ENCODE measurements at places on chromosomes 5 and 9.

DNA sequence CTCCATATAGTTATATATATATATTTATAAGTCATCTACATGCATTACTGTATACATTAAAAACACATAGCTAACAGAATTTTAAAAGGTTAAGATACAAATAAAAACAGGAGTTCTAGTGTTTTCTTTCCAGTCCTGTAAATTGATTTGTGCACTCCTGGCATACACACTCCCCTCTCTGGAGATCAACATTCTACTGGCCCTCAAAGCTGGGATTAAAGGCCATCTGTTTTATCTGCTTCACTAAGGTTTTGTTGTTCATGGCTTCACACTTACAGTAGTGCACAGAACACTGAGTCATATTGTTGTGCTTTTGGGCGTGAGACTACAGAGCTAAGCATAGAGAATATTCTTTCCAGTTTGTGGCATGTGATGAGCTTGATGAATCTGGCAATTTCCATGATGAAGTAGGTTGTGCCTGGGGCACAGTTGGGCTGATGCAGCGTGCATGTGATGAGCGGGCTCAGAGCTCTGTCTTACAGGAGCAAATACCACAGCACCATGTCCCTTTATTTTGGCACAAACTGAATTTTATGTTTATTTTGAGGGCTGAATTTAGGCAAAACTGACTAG lies 98.2 kb downstream of the TAF11L14 start:
- no peak for DNase-seq

DNA sequence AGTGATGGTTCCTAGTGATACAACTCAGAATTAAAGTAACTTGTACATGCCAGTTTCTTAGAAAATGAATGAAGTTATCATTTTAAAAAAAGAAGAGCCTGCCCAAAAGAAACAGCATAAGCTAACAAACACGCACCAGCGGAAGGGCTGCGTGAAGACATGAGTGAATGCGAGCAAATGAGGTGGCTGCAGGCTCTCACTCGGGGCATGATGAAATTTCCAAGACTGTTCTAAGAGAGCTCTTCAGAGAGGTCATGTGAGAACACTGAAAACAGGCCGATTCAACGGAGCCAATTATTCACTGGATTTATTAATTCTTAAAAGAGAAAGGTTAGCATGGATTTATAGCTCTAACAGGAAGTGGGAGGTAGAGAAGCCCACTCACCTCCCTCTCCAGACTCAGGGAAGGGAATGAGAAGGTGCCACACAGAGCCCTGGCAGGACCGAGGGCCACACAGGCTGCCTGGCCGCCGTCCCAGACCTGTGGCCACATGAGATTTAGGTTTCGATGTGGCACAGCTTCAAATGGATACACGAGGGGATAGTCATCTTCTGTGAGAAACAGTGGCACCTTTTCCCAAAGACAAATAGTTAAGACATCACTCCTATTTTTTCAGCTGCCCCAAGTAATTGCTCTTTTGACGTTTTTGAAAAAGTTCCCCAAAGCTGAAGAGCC lies 55.5 kb downstream of the HABP4 start:
- DNase-seq: no peak

- DNase-seq: no peak
Measured at GRCh38 chr9:87433853-87434252, 63.8 kb upstream of the DAPK1 start.

DNA sequence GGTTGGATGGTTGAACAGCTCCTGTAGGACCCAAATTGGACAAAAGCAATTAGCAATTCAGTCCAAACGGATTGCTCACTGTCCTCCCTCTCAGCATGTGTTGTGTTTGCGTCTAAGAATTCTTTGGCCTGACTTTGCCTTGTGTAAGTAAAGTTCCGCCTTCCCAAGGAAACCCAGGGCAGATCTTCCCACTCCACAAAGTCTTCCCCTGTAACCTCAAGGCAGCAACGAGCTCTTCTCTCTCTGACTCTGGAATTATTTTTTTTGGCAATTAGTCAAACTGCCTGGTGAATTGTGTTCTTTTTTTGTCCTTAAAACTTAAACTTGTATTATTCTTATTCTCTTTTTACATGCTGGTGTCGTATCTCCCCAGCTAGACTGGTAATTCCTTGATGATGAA lies 20.7 kb upstream of the BASP1 start:
- DNase-seq: no peak

DNA sequence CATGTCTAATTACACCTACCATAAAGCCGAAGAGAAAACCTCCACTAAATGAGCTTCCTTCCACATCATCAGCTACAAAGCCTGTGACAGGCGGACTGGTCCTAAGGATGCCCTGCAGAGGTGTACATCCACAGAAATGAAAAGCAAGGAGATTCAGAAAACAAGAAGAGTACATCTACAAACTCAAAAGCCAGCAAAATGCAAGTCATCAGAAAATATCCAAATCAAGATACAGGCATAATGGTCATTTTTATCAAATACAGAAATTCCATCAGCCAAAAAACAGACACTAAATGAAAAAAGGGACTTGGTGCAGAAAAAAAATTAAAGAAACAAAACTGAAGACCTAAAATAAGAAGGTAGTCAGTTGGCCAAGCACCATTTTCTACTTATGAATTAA lies 79.7 kb downstream of the FRMD3 start:
- no peak for DNase-seq

DNA sequence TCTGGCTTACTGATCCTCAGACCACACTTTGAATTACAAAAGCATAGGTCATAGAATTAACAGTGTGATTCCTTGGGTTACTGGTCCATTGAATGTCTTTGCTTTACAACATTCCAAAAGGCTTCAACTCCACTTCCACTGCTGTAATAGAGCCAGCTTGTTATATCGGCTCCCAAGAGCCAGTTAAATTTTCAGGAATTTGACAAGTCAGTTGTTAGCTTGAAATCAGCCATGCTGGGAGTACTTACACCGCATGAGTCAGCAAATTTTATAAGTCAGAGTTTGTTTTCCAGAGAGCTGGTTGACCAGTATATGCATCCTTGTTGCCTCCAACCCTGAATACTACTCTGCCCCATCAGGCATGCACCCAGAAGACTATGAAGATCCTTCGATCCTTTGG lies 73.1 kb downstream of the FOXB2 start:
- DNase-seq: no peak

DNA sequence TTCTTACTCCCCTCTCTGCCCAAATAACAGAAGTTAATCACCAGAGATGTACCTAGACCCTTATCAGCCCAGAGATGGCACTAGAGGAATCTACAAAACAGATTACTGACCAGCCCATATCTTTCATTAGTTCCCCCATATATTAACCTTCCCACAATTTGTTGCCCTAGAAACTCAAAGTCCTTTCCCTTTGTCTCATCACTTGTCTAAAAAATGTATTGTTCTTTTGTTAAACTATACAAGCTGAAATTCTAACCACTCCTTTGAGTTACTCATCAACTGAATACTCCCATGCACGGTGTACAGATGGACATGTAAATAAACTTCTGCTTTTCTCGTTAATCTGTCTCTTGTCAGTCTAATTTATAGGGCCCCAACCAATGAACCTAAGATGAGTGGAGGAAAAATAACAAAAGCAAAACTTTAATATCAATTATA lies 130.9 kb downstream of the CCDC192 start:
- no peak for DNase-seq

Data from stimulated activated CD4-positive, alpha-beta T cell treated with anti-CD3 and anti-CD28 coated beads, Interleukin-1b, Interleukin-23, amount 100 ng/mL, for 1 hour (primary cell).